ENCODE measurements at places on chromosomes 6 and 20.

DNA sequence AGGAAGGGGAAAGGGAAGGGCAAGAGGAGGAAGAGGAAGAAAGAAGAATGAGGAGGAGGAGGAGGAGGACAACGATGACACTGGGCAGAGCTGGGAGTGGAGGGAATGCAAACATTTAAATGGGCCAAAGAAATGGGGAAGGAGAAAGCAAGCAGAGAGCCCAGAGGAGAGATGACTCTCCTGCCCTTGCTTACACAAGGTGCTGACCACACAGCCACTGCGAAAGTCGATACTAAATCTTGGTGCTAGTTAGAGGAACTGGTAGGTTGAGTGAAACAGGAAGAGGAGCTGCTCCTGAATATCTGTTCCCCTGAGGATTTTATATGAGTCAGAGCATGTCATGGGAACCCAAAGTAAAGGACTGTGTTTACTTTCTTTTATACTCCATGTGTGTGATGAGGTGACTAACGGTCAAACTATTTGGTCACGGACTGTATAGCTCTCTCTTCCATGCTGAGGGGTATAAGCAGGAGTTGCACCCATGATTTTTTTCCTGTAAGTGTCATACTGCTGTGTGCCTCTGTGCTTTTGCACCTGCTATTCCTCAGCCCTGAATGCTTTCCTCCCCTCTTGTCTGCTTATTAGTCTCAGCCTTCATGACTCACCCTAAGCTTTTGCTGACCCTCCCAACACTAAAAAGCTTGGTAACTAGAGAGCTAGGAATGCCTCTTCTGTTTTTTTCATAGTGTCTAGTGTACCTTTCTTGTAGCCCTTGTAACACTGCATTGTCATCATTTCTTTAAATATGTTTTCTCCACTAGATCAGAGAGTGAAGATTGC, 9.5 kb upstream of the PAQR8 start:
- ATAC-seq: peak; percentile 41

- no peak for ATAC-seq
Observed at GRCh38 chr6:19325335-19325789, 511.8 kb upstream of the ID4 start.

GRCh38 chr6:61977947-61978346, 308.1 kb downstream of the KHDRBS2 start:
- no peak for ATAC-seq

DNA sequence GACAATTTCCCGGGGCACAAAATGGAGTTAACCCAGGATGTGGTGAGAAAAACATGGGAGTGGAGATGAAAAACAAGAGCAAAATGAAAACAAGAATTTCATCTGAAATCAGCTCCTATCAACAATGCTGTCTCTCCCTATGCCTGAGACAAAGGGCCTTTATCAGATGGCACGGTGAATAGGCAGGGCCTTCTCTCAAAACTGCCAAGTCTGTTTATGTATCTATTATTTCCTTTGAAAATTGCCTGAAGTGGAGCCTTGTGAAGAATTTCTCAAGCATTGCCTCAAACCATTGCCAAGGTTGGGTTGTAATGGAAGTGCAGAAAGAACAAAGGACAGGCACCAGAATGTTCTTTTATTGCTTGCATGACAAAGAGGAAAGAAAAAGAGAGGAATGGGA, 74.7 kb downstream of the BTBD3 start:
- ATAC-seq: no peak

- ATAC-seq: no peak
Observed at GRCh38 chr20:4787820-4788219, 66.1 kb downstream of the PRND start.

- ATAC-seq: no peak
Observed at GRCh38 chr6:31737991-31738979, 1.5 kb upstream of the MSH5 start.

DNA sequence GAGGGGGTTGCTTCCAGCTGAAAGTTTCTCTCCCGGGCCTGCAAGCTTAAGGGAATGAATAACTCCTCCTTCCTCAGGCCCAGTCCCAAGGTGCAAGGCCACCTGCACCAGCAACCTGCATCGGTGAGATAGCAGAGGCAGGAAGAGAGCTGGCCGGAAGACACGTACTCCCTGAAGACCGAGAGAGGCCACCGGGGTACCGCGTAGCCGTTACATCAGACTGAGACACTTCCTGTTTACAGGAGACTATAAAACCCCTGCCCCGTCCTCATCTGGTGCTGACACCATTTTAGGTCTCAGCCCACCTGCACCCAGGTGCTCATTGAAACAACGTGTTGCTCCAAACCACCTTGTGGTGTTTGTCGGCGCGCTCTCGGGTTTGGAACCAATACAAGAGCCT, 60.5 kb upstream of the PRND start:
- no peak for ATAC-seq

DNA sequence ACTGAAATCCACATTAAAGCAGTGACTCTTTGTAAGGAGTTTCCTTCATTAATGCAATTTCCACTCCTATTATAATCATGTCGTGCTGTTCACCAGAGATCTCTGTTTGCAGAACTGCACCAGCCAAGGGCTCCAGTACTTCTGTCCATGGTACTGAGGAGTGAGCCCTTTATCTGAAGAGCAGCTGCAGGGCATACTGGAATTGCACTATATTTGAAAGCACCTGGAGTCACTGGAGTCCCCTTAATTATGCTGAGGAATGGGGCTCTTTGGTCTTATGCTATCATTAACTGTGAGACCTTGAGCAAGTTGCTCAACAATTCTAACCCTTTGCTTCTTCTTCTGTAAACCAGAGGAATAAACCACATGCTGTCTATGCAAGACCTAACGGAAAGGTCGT, 61.7 kb upstream of the NUP153 start:
- no peak for ATAC-seq

- ATAC-seq: no peak
Observed at GRCh38 chr6:126170978-126171382, 168.9 kb upstream of the CENPW start.

- ATAC-seq: no peak
Observed at GRCh38 chr20:38919683-38920082, 6.5 kb upstream of the FAM83D start.

- ATAC-seq: no peak
Observed at GRCh38 chr6:148349466-148349865, 6.8 kb downstream of the SASH1 start.

- no peak for ATAC-seq
Observed at GRCh38 chr6:91198588-91199255, 611.9 kb upstream of the MAP3K7 start.

DNA sequence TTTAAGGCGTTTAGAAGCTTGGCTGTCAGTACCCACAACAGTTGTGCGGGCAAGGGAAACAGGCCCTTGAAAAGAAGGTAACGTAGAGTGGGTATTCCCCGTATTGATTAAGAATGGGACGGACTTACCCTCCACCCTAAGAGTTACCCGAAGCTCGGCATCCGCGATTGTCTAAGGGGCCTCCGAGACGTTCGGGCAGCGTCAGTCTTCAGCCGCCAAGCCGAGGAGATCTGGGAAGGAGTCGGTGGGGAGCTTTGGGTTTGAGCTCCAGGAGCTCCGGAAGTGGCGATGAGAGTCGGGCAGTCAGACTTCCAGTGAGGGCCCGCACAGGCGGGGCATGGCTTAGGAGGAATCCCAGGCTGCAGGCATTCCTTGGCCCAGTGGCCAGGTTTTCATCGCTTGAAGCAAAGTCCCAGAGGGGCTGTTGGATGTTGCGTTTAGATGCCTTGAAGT, 748.2 kb upstream of the ADGRB3 start:
- ATAC-seq: no peak

GRCh38 chr6:152085451-152085921, 278.0 kb downstream of the ESR1 start:
- no peak for ATAC-seq

DNA sequence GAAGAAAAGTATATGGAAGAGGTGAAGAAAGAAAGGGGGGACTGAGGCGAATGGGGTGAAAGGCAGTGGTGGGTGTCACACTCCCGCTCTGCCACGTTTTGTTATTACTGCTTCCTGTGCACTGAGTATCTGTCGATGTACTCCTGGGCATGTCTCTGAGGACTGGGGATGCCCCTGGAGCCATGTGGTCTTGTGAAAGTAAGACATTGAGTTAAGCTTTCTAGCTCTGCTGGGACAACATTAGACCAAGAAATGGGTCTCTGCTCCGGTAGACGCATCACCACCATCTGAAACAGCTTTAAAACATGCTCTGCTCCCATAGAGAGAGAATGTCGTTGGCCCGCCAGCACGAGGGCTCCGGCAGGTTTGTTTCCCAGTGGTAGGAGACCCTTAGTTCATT, 40.0 kb downstream of the IRF4 start:
- no peak for ATAC-seq

GRCh38 chr6:11810854-11811643, 32.4 kb upstream of the ADTRP start:
- no peak for ATAC-seq

DNA sequence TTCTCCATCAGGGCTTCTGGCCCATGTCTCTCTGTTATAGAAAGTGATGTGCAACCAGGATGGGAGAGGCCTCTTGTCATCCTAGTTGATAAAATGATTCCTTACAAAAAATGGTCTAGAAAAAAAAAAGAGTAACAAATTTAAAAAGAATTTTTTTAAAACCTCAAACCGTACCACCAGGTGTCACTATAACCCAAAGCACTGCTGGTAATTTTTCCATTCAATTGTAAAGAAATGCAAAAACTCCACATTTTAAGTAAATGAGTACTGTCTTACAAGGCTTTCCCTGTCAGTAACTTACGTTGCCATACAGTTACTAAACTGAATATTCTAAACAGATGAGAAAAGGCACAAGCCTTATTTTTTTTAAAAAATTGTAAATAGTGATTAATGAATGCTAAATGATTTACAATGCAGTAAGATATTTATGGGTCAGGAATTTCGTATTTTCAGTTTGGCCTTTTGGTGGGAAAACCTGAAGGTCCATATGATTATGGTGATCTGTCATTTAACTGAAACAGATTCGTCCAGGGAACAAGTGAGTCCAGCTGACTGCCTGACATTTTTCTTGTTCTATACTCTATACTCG, 95.4 kb downstream of the OGFRL1 start:
- ATAC-seq: no peak

- ATAC-seq: no peak
Observed at GRCh38 chr6:158539413-158539812, 20.5 kb upstream of the TMEM181 start.

DNA sequence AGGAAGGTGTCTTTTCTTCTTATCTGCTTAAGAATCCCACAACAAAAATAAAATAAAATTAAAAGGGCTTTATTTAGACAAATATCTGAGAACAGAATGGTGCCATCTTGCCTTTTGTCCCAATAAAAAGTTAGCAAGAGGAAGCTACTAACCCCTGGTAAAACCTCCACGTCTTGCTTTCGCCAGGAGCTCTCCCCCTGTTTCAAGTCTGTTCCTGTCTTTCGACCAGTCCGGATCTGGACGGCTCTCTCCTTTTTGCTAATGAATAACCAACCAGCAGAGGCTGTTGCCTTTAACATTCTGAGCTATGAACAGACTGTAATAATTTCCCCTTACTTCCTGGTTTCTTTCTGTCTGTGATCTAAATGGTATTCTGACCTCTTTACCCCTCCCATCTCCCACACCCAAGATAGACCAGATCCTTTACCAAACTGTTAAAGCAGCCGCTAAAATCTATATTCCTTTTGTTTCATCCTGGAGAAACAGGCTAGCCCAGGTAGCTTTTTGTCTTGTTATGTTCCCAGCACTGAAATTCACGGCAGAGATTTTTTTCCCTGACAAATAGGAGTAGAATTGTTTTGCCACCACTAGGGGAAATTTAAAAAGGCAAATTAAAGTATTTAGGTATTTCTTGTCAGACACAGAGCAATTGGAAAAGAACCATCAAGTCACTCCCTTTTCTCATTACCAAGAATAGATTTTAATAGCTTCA, at the start of gene FRK:
FRK (minus strand) TSS at position 320 of the 712 bp plus-strand sequence. CDS start 580 bp downstream, outside the sequence.
- ATAC-seq: no peak

DNA sequence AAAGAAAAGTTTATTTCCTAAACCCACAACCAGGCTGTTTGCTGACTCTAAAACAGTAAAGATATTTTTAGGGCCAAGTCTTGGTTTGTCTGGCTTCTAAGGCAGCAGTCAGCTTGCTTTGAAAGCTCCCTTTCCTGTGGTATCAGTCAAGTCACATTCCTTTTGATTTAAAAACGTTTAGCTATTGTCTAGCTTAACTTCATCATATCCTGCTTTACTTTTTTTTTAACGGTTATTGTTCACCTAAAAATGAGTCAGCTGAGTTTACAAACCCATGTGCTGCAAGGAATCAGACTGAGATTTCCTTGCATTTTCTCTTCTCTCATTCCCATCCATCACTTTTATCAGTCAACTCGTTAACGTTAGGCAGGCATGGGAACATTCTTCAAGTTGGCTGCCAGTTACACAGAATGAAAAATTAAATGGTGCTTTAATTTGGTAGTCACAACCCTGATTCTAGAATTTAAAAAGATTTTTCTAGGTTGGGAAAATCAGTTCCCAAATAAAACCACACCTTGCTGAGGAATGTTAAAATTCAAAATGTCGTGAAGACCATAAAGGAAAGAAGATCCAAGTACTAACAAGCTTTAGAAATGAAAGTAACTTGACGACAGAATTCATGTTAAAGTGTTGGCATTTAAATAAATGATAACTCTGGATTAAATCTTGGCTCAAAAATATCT, 45.9 kb downstream of the ELOVL5 start:
- ATAC-seq: no peak

DNA sequence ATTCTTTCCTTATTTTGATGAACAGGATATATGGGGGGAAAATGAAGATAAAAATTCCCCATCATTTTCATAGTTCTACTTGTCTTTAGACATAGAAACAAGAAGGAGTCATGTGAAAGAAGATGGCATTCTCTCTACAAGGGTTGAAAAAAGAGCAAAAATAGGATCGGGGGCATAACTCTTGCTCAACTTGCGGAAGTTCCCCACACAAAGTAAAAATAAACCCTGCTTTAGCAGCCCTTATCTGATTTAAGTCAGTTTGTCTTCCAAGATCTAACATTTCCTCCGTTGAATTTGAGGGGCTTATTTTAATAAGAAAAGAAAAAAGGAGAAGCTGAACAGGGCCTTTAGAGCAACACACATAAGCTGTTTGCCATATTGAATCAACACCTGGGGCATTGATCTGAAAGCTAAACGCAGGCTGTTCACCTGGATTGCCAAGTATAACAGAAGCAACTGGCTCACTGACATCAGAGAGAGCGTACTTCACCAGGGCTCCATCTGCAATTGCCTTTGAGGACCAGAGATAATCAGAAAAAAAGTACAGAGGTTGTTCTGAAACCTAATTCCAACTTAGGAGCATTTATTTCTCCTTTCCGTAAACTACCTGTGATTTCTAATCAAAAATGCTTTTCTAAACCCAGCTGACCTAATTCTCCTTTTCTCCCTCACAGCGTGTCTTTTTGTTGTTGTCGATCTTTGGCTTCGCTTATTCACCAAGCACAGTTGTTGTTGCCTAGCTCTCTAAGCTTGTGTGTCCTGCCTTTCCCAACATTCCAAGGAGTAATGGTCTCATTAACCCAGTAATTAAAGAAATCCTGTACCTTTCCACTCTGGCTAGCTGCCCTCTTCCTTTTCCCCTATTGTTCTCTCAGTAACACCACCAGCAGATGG, 568.0 kb downstream of the KIF16B start:
- no peak for ATAC-seq

- ATAC-seq: no peak
Observed at GRCh38 chr6:151140767-151141166, 99.0 kb upstream of the AKAP12 start.

DNA sequence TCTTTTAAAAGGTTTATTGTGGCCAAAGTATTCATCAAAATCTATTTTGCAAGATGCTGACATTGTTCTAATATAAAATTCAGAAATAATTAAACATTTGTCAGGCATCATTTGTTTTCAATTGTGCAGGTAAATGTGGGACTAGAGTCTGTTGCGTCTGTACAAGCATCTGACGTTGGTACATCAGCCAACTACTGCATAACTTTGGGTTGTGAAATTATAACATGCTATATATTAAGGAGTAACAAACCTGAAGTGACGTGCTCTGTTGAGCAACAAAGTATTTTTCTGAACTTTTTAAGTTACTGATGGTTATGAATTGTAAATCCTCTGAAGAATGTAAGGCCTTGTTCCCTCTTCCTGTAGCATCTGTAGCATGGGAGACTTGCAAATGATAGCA, 66.0 kb downstream of the RNF182 start:
- ATAC-seq: no peak

All from activated CD4-positive, CD25-positive, alpha-beta regulatory T cell treated with anti-CD3 and anti-CD28 coated beads, Interleukin-2, amount 50 U/mL, for 24 hours (primary cell).